ENCODE measurements at places on chromosomes 16 and 17.

DNA sequence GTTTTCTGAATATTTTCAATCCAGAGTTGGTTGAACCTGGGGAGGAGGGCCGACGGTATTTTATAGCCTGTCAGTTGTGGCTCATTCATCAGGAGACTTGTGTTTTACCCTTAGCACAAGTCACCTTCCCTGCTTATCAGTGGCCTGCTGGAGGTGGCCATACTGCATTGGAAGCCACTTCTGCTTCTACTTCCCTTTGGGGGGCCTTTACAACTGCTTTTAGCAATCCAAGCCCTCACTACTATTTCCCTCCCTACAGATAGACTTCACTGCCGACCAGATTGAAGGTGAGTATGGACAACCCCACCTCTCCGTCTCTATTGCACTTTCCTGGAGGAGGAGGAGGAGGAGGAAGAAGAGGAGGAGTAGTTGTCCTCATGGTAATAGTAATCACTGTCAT, 4.4 kb downstream of the MYL4 start:
- DNase-seq, result no peak

- DNase-seq, result no peak
Measured at GRCh38 chr17:732902-733720, 715 bp downstream of the TLCD3A start.

- DNase-seq, result no peak
Measured at GRCh38 chr16:82701442-82701955, 74.7 kb downstream of the CDH13 start.

DNA sequence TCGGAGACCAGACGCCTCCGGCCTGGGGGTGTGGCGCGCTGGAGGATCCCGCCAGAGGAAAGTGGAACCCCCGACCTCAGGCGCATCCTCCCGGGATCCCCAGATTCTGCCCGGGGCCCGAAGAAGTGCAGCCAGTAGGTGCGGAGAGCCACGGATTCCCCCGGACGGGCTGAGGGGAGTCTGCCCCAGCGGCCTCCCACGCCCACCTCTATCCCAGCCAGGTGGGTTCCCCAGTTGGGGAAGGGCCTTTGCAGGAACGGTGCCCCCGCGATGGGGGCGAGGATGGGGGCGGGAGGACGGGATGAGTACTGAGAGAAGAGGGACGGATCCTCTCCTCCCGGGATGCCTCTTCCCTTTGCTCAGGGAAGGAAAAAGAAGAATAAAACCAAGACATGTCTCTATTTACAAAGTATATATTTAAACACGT, 5.1 kb downstream of the CBX8 start:
- DNase-seq, result no peak

DNA sequence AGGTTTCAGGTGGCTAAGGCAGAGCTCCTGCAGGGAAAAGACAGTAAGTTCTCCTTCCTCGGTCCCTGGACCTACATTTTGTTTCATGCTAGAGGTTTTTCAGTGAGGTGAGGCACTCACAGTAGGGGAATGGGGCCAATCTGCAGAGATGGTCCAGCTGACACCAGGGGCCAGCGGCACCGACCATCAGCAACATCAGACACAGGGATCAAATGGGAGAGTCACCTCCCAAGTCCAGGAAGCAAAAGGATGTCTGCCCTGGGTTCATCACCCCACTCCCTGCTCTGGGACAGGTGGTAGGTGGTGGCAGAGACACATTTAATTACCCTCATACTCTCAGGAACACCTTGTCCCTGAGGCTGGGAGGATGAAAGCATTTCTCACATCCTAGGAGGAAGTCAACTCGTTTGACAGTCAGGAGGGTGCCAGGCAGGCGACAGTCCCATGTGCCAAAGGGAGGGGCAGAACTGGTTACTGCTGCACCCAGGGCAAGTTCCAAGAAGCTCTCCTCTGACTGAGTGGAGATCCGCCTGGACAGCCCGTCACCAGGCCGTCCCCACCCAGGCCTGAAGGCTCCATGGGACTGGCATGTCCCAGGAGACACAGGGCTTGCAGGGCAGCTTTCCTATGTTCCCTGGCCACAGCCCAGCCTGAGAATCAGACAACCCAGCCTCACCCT, 19.2 kb downstream of the ATP6V0D1 start:
- no peak for DNase-seq

GRCh38 chr16:57601801-57602478, 26.5 kb upstream of the ADGRG1 start:
- no peak for DNase-seq

DNA sequence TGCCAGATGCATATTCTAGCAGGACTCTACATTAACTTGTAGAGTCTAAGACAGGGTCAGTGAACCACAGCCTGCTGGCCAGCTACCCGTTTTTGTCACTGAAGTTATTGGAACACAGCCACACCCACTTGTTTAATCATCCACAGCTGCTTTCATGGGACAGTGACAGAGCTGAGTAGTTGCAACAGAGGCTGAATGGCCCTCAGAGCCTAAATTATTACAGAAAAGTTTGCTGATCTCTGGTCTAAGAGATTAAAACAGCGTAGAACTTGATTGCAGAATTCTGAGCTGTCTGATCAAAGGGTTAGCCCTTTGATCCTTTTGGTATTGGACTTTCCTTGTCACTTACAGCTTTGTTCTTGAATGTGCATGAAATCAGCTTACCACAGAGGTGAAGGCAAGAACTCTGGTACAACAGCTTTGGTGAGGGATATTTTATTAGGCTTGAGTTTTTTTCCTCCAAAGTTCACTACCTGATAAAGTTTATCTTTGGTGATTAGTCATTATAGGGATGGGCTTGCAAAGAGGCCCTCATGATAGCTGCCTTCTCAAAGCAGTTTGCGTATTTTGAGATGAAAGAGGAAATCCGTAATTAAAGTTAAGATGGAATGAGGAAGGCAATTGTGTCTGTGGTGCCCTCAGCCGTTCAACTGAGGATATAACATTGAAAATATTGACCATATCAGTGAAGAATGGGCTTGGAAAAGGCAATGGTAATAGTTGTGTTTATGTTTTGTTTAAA, 23.6 kb downstream of the ALDH3A2 start:
- peak; percentile 36 for DNase-seq

DNA sequence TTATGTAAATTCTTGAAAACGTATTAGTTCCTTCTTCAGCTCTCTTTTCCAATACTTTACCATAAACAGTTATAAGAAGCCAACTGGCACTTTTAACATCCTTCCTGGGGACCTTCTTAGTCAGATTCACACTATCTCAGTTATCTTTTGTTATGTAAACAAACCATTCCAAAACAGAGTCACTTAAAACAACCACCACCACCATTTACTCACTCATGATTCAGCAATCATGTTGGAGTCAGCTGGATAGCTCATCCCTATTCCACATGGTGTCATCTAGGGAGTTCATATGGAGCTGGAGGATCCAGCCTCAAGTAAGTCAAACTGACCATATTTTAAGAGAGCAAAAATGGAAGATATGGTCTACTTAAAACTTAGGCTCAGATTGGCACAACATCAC, 240.3 kb upstream of the IRX3 start:
- no peak for DNase-seq

- DNase-seq, result no peak
Measured at GRCh38 chr16:19415918-19416317, 1.8 kb upstream of the TMC5 start.

DNA sequence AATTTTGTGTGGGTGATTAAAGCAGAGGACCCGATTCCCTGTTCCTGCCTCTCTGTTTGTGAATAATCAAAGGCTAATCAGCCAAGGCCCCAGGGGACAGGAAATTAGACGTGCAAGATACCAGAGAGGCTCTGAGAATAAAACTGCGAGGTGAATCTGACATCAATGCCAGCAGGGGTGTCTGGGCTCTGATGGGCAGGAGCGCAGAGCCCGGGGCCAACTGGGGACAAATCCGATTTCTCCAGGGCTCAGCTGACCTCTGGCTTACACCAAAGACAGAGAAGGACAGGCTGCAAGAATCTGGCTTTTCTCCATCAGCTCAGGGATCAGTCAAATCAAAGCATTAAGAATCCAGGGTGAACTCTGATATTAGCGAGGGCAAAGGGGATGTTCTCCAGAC, 174.3 kb downstream of the XYLT1 start:
- no peak for DNase-seq

GRCh38 chr16:83652943-83653342, 154.8 kb upstream of the HSBP1 start:
- no peak for DNase-seq

DNA sequence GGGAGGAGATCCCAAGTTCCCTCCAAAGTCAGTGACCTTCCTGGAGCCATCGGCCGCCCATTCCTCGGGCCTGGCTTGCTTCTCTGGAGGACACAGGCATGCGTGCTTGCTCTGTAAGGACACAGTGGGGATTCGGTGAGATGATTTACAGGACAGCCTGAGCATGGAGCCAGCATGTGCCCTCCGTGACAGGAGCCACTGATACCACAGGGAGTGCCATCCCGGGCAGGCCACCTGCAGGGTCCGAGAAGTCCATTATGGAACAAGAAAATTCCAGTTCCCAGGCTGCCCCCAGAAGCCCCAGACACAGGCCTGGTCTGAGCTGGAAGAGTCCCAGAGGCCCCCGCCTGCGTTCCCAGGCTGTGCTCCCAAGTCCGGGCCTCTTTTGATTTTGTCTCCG, 47.9 kb downstream of the FOXL1 start:
- no peak for DNase-seq

GRCh38 chr17:49699966-49700575, 7.7 kb downstream of the SLC35B1 start:
- no peak for DNase-seq

DNA sequence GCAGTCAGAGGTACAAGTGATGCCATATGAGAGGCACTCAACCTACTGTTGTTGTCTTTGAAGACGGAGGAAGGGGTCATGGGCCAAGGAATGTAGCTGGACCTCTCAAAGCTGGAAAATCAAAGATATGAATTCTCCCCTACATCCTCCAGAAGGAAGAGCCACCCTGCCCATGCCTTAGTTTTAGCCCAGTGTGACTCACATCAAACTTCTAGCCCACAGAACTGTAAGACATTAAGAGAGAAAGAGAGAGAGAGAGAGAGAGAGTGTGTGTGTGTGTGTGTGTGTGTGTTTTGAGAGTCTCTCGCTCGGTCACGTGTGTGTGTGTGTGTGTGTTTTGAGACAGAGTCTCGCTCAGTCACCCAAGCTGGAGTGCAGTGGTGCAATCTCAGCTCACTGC, 87.1 kb downstream of the STX8 start:
- no peak for DNase-seq

DNA sequence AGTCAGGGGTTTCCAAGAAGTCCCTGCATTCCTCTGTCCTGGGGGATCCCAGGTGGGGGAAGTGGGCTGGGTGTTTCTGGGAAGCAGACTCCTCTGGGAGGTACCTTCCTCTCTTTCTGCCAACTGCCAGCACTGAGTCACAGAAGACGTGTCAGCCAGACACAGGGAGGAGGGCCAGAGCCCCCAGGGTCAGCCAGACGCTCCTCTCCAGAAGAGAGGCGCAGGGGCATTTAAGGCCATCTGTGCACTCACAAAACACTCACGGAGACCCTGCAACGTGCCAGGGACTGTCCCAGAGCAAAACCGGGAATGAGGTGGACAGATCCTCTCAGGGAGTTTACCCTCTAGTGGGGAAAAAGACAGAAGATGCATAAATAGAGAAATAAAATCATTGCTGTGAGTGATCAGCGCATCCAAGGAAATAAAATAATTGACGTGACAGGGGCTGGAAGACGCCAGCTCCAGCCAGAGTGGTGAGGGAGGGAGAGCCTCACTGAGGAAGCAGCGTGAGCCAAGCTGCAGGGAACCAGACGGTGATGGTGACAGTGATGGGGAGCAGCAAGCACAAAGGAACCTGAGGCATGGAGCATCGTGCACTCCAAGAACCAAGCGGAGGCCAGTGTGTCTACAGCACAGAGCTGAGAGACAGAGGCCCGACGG, 105.4 kb downstream of the ZNF423 start:
- DNase-seq, result no peak

- DNase-seq, result peak; percentile 1
Measured at GRCh38 chr17:20944014-20944865, 98.6 kb downstream of the USP22 start.

- no peak for DNase-seq
Measured at GRCh38 chr16:29974291-29975133, 844 bp downstream of the TAOK2 start.

GRCh38 chr17:21528031-21528695, 152.0 kb downstream of the KCNJ12 start:
- no peak for DNase-seq

DNA sequence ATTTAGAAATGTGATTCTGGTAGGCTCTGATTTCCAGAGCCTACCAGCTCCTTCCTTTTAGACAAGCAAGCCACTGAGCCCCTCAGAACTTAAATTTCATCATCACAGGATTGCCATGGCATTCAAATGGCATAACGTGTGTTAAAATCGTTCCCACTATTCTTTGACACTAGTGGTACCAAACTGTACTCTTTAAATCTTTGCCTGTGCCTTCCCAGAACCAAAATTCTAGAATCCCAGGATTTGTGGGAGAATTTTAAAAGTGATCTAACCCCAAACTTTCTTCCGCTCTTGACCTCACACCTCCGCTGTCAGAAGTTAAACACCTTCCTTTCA, 287 bp upstream of the INTS2 start:
- DNase-seq, result no peak

GRCh38 chr17:15915961-15916360, 29.0 kb upstream of the ADORA2B start:
- DNase-seq, result no peak

GRCh38 chr17:42025191-42025579, 5.3 kb downstream of the NKIRAS2 start:
- DNase-seq, result no peak

GRCh38 chr17:47204722-47205418, 4.3 kb upstream of the MYL4 start:
- peak; percentile 47 for DNase-seq

DNA sequence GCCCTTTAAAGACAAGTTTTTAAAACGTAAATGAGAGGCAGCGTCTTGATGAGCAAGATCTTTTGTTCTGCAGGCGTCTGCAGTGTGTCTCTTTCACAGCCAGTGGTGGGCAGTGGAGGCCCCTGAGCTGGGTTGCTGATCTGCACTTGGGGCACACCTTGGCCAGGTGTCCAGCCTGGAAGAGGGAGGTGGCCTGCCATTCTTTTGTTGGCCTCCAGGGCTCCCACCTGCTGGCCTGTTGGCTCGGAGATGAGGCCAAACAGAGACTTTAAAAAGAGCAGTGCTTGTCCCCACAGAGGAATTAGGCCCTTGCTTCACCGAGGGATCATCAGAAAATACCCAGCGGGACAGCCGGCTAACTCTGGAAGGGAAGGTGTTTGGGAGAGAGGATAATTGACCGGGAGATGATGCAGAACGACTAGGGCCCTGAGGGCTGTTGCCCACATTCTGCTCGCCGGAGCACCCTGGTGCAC, 145.9 kb upstream of the PLCG2 start:
- DNase-seq, result no peak

DNA sequence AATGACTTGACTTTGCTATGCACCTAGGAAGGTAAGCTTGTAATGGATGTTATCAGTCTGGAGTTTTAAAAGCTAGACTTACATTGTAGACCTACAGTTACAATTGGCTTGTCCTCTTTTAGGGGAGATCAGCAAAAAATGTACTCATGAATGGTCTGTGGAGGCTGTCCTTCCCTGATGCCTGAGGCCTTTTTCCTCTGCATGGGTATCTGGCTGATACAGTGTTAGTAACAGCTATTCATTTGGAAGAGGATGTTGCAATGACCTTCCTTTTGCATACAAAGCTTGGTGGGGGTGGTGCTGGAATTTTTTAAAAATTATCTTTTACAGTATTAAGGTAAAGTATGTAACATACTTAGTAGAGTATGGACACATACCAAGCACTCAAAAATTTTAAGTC, 525.5 kb downstream of the KIF2B start:
- DNase-seq, result no peak
